Type B pancreatic cell (in vitro differentiated cells): ENCODE measurements at places on chromosomes 13 and 19.

- DNase-seq, result no peak
Observed at GRCh38 chr19:54429545-54430227, 14.4 kb downstream of the TTYH1 start.

GRCh38 chr19:34428549-34429285 is 536 bp downstream of the UBA2 start:
- no peak for DNase-seq

- DNase-seq, result no peak
Observed at GRCh38 chr19:48842789-48843162, 6.5 kb upstream of the HSD17B14 start.

DNA sequence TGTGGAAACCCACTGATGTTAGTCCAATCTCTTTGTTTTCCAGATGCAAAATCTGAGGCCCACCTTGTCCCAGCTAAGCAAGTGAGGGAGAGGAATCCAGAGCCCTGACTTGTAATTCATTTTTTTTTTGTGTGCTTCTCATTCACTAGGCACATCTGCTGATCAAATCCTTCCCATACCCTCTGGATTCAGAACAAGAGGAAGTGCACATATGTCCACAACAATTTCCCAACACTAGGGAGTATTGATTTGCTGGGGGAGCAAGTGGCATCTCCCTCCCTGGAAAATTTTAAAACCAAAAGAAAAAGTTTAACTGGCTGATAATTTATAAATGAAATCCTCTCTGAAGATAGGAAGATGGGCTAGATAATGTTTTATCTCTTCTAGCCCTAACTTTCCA is 94.6 kb upstream of the RFC3 start:
- DNase-seq, result no peak

GRCh38 chr19:8702350-8702749 is 3.8 kb upstream of the ACTL9 start:
- DNase-seq, result peak; percentile 36

DNA sequence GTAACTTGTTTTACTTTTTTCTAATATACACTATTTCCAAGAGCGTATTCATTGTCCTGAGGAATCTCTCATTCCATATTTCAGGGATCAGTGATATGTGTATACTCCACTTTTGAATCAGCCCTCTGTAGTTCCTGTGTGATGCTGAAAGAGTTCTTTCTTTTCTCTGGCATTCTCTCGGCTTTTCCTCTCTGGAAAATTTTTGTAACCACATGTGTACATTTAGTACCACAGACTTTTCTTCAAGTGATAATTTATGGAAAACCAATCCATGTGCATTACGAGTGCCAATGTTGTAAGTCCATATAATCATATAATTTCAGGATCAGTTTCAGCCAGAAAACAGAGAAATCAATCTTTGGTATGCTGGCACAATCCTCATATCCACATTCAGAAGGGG is 102.2 kb upstream of the MBNL2 start:
- DNase-seq, result no peak

- no peak for DNase-seq
Observed at GRCh38 chr19:56109226-56109625, 11.9 kb downstream of the ZNF787 start.

GRCh38 chr13:62781866-62782265 is 1366.2 kb upstream of the PCDH20 start:
- no peak for DNase-seq

GRCh38 chr19:15859187-15859586 is 38.7 kb downstream of the CYP4F2 start:
- no peak for DNase-seq

DNA sequence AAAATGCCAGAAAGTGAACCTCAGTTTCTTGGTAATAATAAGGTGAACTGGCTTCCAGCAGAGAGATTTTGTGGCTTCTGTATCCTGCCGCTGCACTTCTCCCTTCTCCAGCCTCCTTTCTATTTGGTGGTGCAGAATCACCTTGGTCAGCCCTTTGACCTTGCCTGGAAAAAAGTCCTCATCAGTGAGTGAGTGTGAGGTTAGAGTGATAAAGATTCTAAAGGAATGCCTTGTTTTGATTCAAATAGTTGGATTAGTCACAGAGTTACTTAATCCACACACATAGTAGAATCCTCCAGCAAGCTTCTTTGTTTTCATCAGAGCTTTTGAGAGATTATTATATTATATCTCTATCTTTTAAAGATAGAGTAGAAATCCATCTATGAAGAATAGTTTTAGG is 140.9 kb downstream of the KCNRG start:
- no peak for DNase-seq

- DNase-seq, result no peak
Observed at GRCh38 chr13:113509989-113510388, 19.5 kb upstream of the DCUN1D2 start.

DNA sequence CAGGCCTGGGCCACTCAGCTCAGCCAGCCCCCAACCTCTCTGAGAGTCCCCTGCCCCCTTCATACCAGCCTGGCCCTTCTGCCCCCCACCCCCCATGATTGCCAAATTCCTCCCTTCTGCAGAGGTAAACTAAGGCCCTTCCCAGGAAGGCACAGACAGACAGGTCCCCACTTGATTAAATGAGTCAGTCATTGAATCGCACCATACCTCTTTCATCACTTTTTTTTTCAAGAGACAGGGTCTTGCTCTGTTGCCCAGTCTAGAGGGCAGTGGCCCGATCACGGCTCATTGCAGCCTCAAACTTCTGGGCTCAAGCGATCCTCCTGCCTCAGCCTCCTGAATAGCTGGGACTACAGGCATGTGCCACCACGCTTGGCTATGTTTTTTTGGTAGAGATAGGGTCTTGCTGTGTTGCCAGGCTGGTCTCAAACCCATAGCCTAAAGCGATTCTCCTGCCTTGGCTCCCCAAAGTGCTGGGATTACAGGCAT is 6.0 kb downstream of the PODNL1 start:
- DNase-seq, result no peak

DNA sequence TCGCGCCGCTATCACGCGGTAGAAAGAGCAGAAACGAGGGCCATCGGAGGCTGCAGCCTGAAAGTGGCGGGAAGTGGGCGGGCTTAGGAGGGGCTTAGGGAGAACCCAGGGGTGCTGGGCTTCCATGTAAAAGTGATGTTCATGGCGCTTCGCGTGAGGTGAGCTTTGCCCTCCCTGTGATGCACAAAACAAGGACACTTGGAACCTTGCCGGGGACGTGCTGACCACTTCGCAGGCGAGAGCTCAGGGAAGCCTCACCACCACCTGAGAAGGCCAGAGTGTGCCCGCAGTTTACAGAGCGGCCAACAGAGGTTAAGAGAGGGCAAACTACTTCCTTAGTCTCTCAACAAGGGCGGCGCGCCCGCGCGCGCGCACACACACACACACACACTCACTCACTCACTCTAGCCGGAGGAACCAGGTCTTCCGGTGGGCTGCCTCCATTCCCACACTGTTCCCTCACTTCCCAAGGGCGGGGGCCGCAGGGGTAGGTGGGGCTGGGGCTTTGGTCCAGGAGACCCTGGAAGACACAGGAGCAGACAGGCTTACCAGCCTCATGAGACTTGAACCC is 651 bp downstream of the GAPDHS start:
- no peak for DNase-seq
